ENCODE measurements at places on chromosomes 1 and 21. TPM values are rescaled to one million over a fixed set of nuclear protein-coding genes. Genes with fewer than 3 reads are reported as not detected.

DNA sequence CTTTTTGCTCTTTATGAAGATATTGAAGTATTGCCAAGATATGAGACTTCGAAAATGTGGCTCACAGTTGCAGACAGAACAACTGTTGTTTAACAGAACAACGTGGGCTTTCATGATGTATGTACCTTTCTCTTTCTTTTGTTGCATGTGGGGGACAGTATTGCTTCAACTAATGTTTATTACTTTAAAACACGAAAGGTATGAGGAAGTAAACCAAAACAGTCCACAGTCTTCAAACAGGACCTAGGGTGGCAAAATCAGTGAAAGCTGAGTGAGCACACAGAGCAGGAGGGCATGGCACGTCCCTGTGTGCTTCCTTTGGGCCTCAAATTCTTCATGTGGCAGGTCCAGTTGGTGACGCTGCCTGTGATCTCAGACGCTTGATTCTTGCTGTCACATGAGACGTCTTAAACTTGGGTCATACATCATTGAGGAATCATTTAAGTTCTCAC, 7.8 kb upstream of the CHAF1B start:
- no peak for DNase-seq

- DNase-seq, result no peak
Observed at GRCh38 chr1:225926551-225927113, 2.6 kb upstream of the PYCR2 start.

DNA sequence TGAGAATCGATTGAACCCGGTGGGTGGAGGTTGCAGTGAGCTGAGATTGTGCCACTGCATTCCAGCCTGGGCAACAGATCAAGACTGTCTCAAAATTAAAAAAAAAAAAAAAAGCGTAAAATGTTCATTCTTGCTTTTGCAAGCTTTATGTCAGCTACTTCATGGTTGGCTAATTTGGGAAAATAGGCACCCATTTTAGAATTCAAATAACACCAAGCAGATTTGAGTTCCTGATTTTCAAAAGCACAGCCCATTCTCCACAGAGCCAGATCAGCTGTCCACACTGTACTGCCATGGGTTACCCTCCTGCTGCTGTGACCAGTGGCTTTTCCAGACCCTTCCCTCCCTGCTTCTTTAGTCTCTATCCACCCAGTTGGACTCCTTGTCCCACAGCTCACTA, 4.4 kb downstream of the THEM5 start:
- no peak for DNase-seq

The OR10Z1 gene
- not detected for total RNA-seq

The FCRL4 gene
- 0.28 TPM for total RNA-seq
